ENCODE measurements at places on chromosomes 3 and 15. TPM values are rescaled to one million over a fixed set of nuclear protein-coding genes. Genes with fewer than 3 reads are reported as not detected.

Gene HAPLN3
- 40.4 TPM for total RNA-seq

Gene CFAP100
- not detected for total RNA-seq

Gene IL20RB
- 1.6 TPM for total RNA-seq

Gene COLQ
- total RNA-seq, result 2.3 TPM

Gene GRAMD2A
- 0.29 TPM for total RNA-seq

Gene ZNF620
- 3.6 TPM for total RNA-seq

Gene GUCA1C
- total RNA-seq, result not detected

Gene ISL2
- total RNA-seq, result not detected

Gene IQSEC1
- 18.0 TPM for total RNA-seq

Gene CEP19
- 1.2 TPM for total RNA-seq

Gene CSPG5
- total RNA-seq, result 0.65 TPM

Gene TMEM207
- not detected for total RNA-seq

Gene CYP1A2
- not detected for total RNA-seq

Gene PFKFB4
- total RNA-seq, result 4.9 TPM

Gene MAP6D1
- total RNA-seq, result 3.2 TPM

Gene TF
- total RNA-seq, result 0.21 TPM

Gene CFAP92
- 0.62 TPM for total RNA-seq

Gene SCAMP5
- total RNA-seq, result 4.4 TPM

Gene SETMAR
- 15.4 TPM for total RNA-seq

Gene EPM2AIP1
- total RNA-seq, result 15.1 TPM

Gene MCF2L2
- total RNA-seq, result 1.1 TPM

Gene USP50
- not detected for total RNA-seq

Gene SPSB4
- 0.22 TPM for total RNA-seq

Gene DUOXA2
- total RNA-seq, result not detected

Gene GOLGA6L25
- total RNA-seq, result not detected

Gene MTMR10
- 88.5 TPM for total RNA-seq

Gene RNU5B-1
- not detected for total RNA-seq

Gene SLC51A
- not detected for total RNA-seq

Gene PLA2G4D
- not detected for total RNA-seq

Gene ELP6
- total RNA-seq, result 48.1 TPM

Gene ZCWPW2
- total RNA-seq, result 0.40 TPM
